ENCODE measurements at places on chromosomes 2 and 18.

GRCh38 chr2:64220265-64220664, 76.0 kb upstream of the PELI1 start:
- DNase-seq = no peak

DNA sequence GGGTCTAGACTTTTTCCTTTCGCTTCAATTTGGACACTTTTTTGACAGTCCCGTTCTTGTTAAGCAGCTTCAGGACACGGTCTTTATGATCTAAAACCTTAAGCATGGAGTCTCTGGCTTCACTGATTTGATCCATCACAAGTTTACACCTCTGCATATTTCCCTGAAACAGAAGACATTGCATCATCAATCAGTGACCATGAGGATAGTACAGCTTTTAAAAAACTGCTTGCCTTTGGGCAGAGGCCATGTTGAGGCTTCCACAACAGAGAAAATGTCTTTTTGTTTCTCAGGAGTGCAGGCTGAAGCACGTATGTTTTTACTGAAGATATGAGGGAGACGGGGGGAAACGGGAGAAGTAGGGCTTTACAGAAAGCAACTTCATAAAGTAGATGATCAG, 56.2 kb upstream of the AMMECR1L start:
- no peak for DNase-seq

DNA sequence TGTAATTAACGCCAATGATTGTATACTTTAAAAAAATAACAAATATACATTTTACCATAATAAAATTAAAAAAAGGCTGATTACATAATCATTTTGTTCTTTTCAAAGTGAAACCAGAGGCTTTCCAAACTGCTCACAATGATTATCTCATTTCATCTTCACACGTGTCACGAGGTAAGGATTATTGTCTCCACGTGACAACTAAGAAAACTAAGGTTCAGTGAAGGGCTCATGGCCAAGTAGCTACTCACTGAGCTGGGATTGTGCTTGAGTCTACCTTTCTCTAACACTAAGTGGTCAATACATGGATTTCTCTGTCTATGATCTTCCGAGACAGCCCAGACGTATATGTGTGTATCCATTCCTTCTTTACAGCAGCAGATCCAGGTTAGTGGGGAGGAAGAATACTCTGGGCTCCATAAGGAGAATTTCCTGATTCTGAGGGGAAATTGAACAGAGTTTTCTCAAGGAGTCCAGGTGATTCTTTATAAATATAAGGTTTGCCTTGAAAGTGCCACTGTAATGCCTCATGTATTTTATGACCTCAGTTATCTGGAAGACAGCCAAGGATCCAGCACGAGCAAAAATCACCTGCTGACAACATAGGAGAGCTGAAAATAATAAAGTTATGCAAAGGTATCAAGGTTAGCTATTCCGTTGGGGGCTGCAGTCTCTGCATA, 25.6 kb upstream of the ACSL3 start:
- DNase-seq = no peak

- DNase-seq = no peak
Measured at GRCh38 chr2:205903549-205904129, 182.3 kb downstream of the INO80D start.

Data from NCI-H2081 treated with DMSO at 0.1 percent for 48 hours (cell line).